ENCODE measurements at places on chromosomes 11 and 22.

- peak; percentile 50 for DNase-seq
Measured at GRCh38 chr11:132131961-132132360, 761.5 kb downstream of the NTM start.

- DNase-seq, result no peak
Measured at GRCh38 chr22:37298748-37299495, 16.6 kb downstream of the CYTH4 start.

GRCh38 chr22:34841911-34842310, 224.0 kb upstream of the ISX start:
- no peak for DNase-seq

- DNase-seq, result no peak
Measured at GRCh38 chr11:115521825-115522224, 17.6 kb upstream of the CADM1 start.

GRCh38 chr11:118497831-118498230, 29.4 kb upstream of the TTC36 start:
- DNase-seq, result no peak

DNA sequence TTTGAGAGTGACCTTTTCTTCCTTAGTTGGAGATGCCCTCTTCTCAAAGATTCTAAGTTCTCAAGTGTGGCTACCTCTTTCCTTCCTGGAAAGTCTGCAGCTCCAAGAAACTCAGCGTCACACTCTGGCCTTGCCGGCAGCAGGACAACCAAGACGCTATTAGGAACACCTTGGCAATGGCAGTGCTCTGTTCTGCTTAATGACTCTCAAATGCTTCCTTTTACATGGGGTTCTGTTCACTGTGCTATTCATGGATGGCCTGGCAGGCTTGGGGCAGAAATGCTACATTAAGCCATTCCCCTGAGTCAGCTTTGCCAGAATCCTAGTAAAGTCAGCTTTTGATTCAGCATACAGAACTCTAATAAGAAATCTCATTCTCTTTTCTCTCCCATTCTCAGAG, 25.9 kb downstream of the LARGE2 start:
- DNase-seq, result no peak

- DNase-seq, result peak; percentile 97
Measured at GRCh38 chr11:73647459-73648100, 1.2 kb downstream of the PLEKHB1 start.

- no peak for DNase-seq
Measured at GRCh38 chr11:88535266-88535665, 197.7 kb upstream of the CTSC start.

All from iPS-NIHi11 (cell line).